Activated CD8-positive, alpha-beta memory T cell treated with anti-CD3 and anti-CD28 coated beads for 24 hours (primary cell): ENCODE measurements at places on chromosomes 3 and 15.
A peak's percentile ranks its signal among the peaks of the same experiment; 100 is the strongest.

DNA sequence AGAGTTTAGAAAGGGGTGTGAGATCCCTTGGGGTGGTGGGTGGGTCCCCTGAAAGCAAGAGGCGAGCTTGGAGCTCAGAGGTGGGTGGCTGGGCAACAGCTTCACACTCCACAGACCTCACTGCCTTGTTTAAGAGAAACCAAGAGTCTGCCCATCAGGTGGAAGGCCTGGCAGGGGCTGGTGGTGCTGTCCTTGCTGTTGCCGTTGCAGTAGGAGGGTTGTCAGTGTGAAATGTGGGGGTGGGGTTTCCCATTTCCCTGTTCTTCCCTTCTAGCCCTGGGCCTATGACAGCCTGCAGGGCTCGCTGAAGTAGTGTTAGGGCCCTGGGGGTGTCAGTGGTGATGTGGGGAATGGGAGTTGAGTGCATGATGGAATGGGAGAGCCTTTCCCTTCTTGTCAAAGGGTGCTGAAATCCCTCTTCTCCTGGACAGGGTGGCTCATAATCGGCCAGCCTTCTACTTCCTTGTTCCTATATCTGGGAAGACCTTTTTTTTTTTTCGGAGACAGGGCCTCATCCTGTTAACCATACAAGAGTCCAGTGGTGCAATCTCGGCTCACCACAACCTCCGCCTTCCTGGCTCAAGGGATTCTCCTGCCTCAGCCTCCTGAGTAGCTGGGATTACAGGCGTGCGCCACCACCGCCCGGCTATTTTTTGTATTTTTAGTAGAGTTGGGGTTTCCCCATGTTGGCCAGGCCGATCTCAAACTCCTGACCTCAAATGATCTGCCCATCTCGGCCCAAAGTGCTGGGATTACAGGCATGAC is 4.3 kb downstream of the PLEKHO2 start:
- DNase-seq: no peak

- DNase-seq: no peak
Measured at GRCh38 chr15:95742836-95743235, 587.7 kb upstream of the NR2F2 start.

DNA sequence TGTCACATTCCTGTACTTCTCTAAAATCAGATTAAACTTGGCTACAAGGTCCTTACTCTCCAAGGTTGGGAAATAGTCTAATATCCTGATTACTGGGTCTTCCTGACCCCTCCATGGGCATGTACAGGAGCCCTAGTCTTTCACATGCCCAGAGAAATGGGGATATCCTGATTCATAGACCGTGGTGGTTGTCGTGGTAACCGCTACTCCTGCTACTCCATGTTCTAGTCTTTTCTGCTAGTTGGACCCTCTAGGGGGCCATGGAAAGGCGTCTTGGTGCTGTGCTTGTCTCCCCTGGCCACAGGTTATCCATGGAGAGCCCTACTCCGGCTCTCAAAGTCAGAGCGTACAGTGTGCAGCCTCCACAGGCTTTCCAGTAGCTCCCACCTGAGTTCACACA is 13.1 kb upstream of the ZBTB38 start:
- no peak for DNase-seq

DNA sequence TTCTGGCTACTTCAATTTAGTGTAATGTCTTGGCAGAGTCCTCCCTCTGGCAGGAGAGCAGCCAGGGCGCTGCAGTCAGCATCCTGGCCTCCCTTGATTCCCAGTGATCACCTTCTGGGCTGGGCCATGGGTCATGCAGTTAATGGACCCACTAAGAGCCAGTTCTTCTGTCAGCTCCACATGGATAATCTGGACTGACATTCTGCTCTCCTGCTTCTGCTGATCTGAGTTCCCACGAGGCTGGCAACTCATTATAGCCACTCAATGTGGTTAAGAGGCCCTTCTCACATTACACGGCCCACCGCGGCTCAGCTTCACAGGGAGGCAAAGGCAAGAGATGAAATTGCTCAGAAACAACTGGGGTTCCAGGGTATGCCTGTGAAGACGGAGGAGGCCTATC is 94.0 kb downstream of the WDR76 start:
- no peak for DNase-seq

GRCh38 chr3:176554791-176555654 is 642.3 kb downstream of the TBL1XR1 start:
- no peak for DNase-seq

GRCh38 chr3:56595975-56596840 is 39.2 kb downstream of the CCDC66 start:
- DNase-seq: no peak

- peak; percentile 13 for DNase-seq
Measured at GRCh38 chr3:134064081-134064480, 34.4 kb upstream of the SLCO2A1 start.

DNA sequence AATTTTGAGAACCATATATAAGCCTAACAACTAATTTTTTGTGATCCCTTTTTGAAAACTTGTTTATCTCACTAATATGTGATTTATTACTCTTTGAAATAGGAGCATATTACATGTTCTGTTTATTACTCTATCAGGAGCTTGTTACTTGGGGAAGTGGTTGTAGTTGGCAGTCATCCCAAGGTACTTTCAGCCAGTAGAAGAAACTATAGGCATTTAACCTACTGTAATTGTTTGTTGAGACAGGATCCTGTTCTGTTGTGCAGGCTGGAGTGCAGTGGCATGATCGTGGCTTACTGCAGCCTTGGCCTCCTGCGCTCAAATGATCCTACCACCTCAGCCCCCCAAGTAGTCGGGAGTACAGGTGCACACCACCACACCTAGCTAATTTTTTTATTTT is 195.6 kb downstream of the TCF12 start:
- no peak for DNase-seq

- DNase-seq: no peak
Measured at GRCh38 chr15:40936709-40937666, 7.8 kb downstream of the DLL4 start.

- no peak for DNase-seq
Measured at GRCh38 chr3:127356381-127356780, 68.5 kb upstream of the PRR20G start.

GRCh38 chr15:94847325-94847724 is 616.0 kb downstream of the MCTP2 start:
- DNase-seq: no peak

DNA sequence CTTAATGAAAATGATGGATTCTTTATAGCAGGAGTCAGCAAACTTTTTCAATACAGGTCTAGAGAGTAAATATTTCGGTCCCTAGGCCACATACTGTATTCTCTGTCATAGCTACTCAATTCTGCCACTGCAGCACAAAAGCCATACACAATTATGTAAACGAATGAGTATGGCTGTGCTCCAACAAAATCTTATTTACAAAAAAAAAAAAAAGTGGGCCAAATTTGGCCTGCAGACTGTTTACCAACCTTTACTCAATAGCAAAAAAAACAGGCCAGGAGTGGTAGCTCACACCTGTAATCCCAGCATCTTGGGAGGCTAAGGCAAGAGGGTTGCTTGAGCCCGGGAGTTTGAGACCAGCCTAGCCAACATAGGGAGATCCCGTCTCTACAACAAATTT is 41.1 kb downstream of the TTBK2 start:
- no peak for DNase-seq

GRCh38 chr3:189773056-189773455 is 141.9 kb downstream of the TP63 start:
- DNase-seq: no peak

DNA sequence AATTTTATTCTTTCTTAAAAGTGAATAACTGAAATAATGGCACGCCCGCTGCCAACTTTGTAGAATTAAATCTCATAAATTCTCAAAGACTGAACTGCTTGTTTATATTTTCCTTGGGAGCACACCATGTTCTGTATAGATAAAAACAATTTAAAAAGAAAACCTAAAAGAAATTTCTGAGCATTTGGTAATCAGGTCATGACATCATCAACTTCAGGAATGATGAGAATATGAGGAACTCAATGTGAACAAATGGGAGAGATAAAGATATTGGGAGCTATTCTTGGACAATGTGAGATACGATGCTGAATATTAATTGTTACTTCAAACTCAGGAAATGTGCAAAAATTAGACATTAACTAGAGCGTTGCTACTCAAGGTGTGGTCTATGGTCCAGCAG is 10.0 kb upstream of the VGLL3 start:
- DNase-seq: no peak

GRCh38 chr15:95254263-95254662 is 1022.9 kb downstream of the MCTP2 start:
- DNase-seq: no peak

- DNase-seq: no peak
Measured at GRCh38 chr15:49843725-49844124, 222.9 kb downstream of the DTWD1 start.

DNA sequence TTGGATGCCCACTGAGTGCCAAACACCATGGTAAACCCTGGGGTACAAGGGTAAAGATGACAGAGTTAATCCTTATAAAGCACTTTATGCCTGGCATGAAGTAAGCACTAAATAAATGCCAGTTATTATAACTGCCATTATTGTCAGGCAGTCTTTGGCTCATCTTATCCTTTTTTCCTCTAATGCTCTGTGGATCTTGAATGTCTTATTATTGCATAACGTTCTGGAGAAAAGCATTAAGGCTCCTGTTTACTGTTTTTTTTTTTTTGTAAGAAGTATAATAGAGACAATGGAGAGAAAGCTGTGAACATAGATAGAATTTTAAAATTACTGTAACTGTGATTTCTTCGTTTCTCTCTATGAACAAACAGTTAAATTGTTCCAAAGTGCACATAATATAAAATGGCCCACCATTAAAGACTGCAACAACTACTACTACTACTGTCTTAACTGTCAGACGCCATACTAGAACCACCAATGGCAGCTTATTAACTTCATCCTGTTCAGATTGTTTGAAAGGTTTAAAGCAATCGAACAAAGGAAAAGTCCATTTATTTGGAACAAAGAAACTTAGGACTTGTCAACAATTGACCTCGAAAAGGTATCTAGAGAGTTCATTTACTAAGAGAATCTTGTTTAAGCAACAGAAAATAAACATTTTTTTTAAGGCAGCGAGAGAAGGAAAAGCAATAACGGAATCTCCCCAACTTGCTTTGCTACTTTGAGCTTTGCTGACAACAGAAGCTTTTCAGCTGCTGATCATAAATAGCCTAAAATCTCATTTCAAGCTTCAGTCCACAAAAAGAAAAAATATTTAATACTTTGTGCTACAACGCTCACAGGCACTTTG is 520.7 kb downstream of the ROBO1 start:
- no peak for DNase-seq

GRCh38 chr15:70672081-70672480 is 91.3 kb downstream of the UACA start:
- DNase-seq: no peak

GRCh38 chr15:70293591-70294470 is 196.1 kb upstream of the TLE3 start:
- DNase-seq: peak; percentile 50

DNA sequence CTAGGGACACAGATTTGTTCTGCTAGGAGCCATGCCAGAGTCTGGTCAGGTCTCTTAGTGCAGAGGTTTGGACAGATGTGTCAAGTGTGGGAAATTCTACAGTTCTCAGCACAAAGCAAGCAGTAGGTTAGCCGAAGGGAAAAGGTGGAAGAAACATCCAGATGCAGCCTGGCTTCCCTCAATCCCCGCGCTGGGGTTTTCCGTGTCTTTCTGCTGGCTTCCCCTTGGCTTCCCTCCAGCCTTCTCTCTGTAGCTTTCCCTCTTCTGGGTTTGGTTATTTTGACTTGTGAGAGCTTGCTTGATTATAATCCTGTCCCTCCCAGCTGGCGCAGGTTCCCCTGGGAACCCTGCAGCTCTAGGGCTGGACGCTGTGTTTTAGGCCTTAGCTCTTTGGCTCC is 4.1 kb downstream of the TF start:
- no peak for DNase-seq

DNA sequence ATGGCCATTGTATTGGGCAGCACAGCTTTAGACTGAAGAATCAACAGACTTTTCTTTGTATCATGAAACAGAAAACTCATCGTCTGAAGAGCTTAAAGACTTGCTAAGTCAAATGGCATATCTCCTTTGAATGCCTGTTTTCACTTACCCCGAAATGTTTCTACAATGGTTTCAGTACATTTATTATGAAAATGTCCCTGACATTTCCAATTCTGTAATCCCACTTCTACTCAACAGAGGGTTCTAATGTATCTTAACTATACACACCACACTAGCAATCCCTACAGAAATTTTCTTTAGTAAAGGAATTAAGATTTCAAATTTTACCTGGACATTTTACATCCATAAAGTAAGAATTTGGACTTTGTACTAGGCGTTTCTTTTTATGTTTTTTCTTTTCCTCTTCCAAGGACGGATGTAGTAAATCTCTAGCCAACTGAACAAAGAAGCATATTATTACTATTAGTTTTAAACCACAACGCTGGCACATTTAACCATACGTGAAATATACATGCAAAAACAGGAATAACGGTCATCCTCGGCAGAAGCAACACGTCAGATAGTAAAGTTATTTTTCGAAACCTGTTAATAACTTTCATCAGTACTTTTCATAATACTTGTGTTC is 1.1 kb downstream of the RPS27L start:
- DNase-seq: no peak

DNA sequence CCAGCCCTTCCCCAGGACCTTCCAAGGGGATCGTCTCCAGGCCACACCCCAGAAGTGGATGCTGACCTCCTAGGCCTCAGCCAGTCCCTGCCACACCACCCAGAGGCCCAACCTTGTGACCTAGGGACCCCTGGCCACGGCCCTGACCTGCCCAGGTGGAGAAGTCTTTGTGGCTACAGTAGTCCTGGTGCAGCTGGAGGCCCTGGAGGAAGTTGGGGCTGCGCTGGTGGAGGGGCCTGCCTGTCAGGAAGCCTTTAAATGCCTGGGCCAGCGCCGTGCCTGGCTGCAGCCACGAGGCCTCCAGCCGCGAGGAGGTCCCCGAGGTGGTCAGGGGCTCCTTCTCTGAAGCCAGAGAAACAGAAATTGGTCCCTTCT is 23.4 kb downstream of the PLA2G4D start:
- no peak for DNase-seq

DNA sequence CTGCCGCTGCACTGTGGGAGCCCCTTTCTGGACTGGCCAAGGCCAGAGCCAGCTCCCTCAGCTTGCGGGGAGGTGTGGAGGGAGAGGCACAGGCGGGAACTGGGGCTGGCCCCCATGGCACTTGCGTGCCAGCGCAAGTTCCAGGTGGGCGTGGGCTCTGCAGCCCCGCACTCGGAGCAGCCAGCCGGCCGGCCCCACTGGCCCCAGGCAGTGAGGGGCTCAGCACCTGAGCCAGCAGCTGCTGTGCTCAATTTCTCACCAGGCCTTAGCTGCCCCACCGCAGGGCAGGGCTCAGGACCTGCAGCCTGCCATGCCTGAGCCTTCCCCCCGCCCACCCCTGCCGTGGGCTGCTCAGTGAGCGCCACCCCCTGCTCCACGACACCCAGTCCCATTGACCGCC is 4.6 kb upstream of the GPR156 start:
- no peak for DNase-seq

GRCh38 chr3:185656321-185656840 is 70.3 kb downstream of the SENP2 start:
- DNase-seq: no peak
